ENCODE measurements at places on chromosomes 11 and 22.

DNA sequence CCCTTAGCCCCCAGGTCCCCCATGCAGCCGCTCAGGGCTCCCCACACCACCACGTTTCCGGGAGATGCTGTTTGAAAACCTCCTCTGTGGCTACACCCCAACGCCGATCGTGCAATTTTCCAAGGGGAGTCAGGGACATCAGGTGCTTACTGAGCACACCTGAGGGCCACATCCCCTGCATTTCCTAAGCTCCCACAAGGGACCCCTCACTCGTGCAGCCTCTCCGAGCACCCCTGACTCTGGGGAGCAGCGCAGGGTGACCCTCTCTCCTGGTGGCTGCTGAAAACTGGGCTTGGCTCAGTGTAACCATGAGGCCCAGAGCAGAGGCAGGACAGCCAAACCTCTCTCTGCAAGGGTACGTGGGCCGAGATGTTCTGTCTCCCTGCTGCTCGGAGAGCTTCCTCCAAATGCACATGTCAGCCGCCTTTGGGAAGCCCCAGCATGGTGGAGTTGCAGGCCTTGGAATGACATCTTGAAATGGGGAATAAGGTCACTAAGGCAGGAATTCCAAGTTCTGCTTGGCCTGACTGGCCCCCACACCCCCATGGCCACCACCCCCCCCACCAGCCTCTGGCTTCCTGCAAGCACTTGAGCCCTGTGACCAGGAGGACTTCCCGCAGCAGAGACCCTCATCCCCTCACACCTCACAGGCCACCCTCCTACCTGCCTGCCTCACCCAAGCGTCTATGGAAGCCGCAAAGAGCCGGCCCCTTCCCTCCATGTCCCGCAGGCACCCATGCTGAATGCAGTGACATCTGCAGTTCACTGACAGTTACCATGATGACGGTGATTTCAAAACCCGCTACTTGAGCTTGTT, 257.4 kb downstream of the BRD1 start:
- no peak for DNase-seq

DNA sequence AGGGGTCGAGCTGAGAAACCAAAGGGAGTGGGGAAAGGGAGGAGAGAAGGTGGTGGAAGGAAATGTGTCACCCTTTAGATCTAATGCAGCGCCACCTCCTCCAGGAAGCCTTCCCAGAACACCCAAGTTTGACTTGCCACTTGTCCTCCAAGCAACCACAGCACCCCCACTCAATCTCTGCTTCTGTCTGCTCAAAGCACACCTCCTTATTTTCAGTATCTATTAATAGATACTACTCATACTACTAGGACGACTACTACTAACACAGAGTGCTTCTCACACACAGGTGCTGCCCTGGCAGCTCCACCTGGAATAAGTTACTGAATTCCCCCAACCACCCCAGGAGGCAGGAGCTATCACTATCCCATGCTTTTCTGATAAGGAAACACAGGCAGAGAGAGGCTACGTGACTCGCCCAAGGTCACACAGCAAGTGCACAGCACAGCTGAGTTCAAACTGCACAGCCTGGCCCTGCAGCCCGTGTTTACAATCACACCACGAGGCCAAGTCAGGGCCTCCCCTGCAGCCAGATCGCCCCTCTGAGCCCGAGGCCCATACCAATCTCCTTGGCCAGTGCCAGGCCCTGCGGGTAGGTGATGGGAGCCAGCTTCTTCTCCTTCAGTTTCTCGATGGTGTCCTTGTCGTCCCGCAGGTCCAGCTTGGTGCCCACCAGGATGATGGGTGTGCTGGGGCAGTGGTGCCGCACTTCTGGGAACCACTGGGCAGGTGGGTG, 13.2 kb downstream of the RAC2 start:
- DNase-seq, result no peak

- no peak for DNase-seq
These were observed at the start of gene MYBPC3 for GRCh38 chr11:47352556-47352955. MYBPC3 (minus strand) TSS chr11:47352702; CDS start chr11:47352647, 55 bp downstream.

- DNase-seq, result no peak
These were observed 617 bp upstream of the ARHGAP20 start for GRCh38 chr11:110712659-110713448.

DNA sequence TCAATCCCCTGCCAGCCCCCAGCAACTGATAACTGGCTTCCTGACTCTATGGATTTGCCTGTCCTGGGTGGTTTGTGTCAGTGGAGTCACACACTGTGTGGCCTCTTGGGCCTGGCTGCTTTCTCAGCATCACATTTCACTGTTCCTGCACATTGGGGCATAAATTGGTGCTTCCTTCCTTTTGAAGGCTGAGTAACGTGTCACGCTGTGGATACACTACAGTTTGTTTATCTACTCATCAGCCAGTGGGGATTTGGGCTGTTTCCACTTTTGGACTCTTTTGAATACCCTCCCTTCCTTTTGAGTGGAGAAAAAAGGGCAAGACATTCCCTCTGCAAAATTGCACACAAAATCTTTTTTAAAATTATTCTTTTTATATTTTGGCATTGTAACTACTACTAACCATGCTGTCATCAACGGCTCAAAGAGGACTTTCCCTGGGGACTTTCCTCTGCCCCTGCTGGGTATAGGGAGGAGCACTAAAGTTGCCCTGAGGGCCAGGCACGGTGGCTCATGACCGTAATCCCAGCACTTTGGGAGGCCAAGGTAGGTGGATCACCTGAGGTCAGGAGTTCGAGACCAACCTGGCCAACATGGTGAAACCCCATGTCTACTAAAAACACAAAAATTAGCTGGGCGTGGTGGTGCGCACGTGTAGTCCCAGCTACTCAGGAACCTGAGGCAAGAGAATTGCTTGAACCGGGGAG, 7.8 kb upstream of the CELSR1 start:
- no peak for DNase-seq

- no peak for DNase-seq
These were observed 21.0 kb downstream of the OTUB1 start for GRCh38 chr11:64007160-64007628.

DNA sequence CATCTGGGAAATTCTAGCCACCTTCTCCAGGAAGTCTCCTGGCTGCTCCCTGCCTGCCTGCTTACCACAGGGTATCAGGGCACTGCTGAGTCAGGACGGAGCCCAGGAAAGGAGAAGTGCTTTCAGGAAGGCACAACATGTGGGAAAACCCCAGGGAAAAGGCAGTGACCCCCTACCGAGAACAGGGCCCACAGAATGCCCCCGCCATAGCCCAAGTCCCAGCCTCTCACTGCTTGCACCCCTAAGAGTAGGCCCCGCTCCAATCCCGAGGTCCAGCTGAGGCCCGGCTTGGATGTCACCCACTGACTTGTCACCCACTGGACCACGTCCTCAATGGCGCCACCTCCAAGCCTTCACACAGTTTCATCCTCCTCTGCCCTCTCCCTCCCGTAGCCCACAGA, 34.1 kb downstream of the ARAP1 start:
- DNase-seq, result no peak

DNA sequence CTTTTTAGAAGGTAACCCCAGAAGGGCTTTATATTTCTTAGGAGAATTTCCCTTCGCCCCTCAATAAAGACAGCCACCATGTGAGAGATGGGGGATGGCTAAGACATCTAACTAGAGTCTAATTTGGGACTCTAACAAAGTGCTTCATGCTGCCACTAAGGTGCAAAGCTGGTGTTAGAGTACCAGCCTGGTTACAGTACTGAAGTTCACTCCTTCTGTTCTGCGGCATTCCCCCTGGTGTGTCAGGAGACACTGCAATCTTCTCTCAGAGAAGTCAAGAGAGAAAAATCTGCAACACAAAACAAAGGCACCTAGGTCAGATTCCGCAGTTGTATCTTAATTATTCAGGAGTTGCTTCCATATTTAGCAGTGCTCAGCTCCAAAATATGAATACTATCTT, 603.0 kb upstream of the CADM1 start:
- DNase-seq, result no peak

DNA sequence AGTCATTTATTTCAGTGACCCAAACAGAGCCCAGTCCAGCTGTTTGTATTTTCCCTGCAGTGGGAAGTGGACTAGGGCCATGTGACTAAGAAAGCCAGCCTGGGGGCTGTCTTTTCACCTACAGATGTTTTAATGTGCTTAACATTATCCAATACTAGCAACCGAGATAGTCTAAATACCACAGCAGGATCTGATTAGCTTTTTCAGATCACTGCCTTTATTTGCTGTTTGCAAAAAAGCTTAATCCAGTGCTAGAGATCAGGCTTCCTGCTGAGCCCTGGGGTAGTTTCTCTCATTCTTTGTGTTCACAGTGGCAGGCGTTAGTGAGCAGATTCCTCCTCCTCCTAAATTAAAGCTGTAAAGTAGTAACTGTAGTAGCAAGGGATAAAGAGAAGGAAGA, 35.0 kb downstream of the ZC3H12C start:
- DNase-seq, result peak; percentile 49

DNA sequence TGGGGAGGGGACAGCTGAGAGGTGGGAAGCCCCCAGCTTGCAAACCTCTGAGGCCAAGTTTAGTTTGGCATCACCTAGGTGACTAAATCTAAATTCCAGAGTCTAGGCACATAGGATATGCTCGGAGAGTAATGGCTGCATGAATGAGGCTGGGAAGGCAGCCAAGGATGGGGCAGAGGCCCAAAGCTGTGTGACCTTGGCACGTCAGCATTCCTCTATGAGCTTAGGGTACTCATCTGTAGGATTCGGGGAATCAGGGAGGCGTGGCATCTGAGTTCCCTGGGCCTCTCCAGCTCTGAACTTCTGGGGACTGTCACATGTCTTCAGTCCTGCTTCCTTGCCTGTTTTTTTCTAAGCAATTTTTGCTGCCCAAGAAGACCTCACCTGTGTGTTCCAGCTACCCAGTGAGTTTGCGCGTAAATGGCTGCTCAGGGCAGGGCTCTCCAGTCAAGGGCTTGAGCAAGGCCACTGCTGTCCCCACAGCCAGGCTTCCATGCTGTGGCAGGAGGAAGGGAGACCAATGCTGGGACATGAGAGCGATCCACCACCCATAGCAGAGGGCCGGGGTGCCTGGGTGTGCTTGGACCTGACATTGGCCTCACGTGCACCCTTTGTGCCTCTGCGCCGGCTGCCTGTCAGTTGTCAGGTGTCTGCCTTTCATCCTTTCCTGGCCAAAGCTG, 13.9 kb downstream of the DAGLA start:
- no peak for DNase-seq

DNA sequence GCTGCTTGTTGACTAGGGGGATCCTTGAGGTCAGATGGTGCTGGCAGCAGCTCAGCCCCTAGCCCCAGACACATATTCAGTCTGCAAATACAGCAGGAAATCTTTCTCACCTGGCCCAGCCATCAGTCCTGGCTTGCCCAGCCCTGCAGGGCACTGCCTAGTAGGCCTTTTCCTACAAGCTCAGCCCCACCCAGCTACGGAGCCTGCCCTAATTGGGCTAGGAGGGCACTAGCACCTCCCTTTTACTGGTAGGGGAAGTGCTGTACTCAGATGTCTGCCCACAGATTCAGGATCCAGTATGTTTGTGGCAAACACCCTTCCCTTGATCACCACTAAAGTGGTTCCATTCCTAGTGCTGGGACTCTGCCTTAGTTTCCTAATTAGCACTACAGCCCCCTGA, 257.1 kb upstream of the CADM1 start:
- no peak for DNase-seq

DNA sequence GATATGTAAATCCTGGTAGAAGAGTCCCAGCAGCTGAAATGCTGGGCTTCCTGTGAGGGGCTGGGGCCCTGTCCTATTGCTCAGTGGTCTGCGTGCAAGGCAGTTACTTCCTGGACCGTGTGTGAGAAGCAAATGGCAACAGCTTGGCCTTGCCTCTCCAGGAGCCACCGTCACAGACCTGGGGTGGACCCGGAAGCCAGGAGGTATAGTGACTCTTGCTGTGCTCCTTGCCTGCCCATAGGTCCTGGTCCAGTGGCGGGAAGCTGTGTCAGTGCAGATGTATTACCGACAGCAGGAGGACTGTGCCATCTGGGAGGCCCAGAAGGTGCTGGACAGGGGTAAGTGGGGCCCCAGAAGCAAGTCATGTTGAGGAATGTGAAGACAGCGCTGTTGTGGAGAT, 54.3 kb downstream of the PISD start:
- DNase-seq, result no peak

DNA sequence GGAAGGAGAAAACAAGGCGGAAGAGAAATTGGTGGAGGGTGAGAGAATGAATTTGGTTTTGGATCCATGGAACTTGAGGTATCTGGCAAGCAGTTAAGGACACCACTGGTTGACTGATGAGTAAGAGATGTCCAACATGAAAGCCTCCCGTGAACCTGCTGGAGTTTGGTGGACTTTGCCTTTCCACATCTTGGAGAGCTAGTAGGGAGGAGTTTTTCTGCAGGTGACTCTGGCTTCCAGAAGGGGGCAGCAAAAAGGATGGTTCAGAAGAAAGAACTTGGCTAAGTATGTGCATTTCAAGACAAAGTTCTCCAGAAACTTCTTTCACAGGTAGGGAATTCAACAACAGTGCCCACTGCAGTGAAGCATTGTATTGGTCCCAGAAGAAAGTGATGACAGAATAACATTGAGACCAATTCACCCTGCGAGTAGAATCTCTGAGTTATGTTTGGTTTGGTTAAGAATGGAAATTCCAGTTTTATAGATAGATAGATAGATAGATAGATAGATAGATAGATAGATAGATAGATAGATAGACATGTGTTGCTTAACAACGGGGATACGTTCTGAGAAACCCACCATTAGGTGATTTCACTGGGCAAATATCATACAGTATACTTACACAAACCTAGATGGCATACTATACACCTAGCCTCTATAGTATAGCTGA, 28.5 kb downstream of the DCDC1 start:
- DNase-seq, result peak; percentile 67

DNA sequence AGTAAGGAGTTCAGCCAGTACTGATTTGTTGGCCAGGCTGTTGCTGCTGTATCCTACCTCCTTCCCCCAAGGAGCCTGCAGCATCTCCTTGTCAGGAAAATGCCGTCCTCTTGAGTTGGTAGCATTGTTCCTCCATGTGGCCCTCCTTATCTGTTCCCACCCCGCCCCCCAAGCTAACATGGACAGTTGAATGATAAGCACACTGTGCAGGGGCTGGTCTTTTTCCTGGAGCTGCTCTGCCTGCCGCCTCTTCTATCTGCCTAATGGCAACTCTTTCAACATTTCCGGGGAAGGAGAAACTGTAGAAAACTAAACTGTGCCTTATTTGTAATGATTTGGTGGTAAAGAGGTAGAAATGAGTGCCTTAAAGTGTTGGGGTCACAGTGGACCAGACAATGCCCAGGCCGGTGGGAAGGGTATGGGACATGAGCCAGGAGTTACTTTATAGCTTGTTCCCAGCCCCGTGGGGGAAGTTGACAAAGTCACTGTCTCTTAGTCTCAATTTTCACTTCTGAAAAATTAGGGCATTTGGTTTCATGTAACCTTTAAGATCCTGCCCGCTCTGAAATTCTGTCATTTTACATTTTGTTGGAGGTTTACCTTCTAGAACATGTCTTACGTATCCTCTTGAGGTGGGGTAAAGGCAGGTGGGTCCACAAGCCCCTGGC, 4.5 kb downstream of the FAM118A start:
- DNase-seq, result no peak

- DNase-seq, result no peak
These were observed 11.3 kb downstream of the TRIM66 start for GRCh38 chr11:8671193-8671612.

- no peak for DNase-seq
These were observed 19.6 kb upstream of the GLB1L2 start for GRCh38 chr11:134312223-134312622.

GRCh38 chr11:64088162-64089026, 52.7 kb downstream of the FLRT1 start:
- peak; percentile 26 for DNase-seq
